ENCODE measurements at places on chromosomes 7 and 10.

- peak overlapping the region; percentile 91 for H3K27ac ChIP-seq
- H3K4me3 ChIP-seq, result peak overlapping the region; percentile 61
- no peaks in the 10 kb centered on the region for H3K27me3 ChIP-seq
- H3K36me3 ChIP-seq, result peaks cover 8% of the 10 kb centered on the region
- no peak for DNase-seq
Observed at GRCh38 chr10:73743327-73743904, 756 bp upstream of the SEC24C start.

DNA sequence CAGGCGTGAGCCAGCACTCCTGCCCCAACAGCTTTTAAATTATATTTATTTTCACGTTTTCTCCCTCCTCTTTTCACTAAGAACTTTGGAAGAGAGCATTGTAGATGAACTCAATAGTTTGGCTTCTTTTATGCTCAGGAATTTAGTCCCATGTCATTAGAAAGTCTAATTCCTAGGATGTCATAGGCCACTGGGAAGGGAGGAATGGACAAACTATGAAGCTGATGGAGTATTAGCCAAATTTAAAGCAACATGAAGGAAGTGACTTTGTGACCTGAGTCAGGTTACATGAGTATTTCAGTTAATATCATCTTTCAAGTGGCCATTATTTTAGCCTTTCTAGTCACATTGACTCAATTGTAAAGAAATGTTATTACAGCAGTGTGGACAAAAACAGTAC is 18.0 kb upstream of the OPN4 start:
- no peak overlapping the region for H3K27ac ChIP-seq
- no peak for DNase-seq
- no peaks in the 10 kb centered on the region for H3K36me3 ChIP-seq
- peaks cover 8% of the 10 kb centered on the region for H3K27me3 ChIP-seq
- H3K4me3 ChIP-seq, result no peak overlapping the region

DNA sequence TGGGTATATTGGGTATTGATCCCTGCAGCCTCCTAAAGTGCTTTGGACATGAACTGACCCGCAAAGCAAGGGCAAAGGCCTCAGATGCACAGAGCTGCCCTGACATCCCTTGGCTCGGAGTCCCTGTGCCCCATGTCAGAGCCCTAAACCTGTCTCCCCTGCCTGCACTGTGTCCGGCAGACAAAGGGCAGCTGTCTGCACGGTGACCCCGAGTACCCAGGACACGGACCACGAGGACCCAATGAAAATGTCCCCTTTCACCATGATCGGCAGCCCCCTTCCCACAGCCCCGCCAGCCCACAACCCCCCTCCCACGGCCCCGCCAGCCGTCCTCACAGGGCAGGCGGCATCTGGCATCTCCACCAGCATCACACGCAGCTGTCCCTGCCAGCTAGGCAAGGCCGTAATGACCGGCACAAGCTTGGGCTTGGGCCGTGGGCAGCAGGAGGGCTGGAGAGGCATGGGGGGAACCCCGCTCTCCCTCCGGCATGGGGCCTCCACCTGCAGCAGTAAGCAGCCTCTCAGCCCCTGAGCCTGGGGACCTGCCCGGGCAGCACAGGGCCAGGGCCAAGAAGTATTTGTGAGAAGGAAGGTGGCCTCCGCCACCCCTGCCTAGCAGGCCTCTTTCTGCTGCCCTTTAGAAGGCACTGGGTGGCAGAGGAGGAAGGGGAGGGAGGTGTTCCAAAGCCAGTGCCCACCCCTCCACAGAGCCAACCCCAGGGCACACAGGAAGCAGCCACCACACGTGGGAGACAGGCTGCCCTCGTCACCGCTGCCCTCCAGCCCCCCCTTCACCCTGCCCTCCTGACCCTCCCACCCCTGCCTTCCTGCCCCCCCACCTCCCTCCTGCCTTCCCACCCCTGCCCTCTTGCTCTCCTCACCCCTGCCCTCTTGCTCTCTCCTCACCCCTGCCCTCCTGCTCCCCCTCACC is 10.1 kb downstream of the NUDT1 start:
- H3K27me3 ChIP-seq, result no peaks in the 10 kb centered on the region
- H3K4me1 ChIP-seq, result peaks cover 7% of the 10 kb centered on the region
- H3K36me3 ChIP-seq, result no peaks in the 10 kb centered on the region
- H3K27ac ChIP-seq, result no peak overlapping the region
- DNase-seq, result no peak

GRCh38 chr10:49595003-49595712 is 15.0 kb upstream of the SLC18A3 start:
- H3K36me3 ChIP-seq, result no peaks in the 10 kb centered on the region
- no peak overlapping the region for H3K27ac ChIP-seq
- H3K4me1 ChIP-seq, result no peaks in the 10 kb centered on the region
- no peak overlapping the region for H3K4me3 ChIP-seq
- no peaks in the 10 kb centered on the region for H3K27me3 ChIP-seq
- no peak for DNase-seq

- H3K27me3 ChIP-seq, result no peaks in the 10 kb centered on the region
- H3K27ac ChIP-seq, result no peak overlapping the region
Observed at GRCh38 chr10:24238519-24239247, 29.7 kb downstream of the KIAA1217 start.

GRCh38 chr7:13982940-13983677 is 6.4 kb downstream of the ETV1 start:
- H3K27me3 ChIP-seq, result peaks cover 2% of the 10 kb centered on the region
- H3K4me3 ChIP-seq, result no peak overlapping the region
- H3K36me3 ChIP-seq, result no peaks in the 10 kb centered on the region
- no peak for DNase-seq
- H3K4me1 ChIP-seq, result no peaks in the 10 kb centered on the region

GRCh38 chr7:80726666-80727065 is 88.2 kb downstream of the CD36 start:
- no peak overlapping the region for H3K4me3 ChIP-seq
- H3K36me3 ChIP-seq, result no peaks in the 10 kb centered on the region
- H3K27ac ChIP-seq, result no peak overlapping the region
- no peak for DNase-seq
- no peaks in the 10 kb centered on the region for H3K27me3 ChIP-seq

DNA sequence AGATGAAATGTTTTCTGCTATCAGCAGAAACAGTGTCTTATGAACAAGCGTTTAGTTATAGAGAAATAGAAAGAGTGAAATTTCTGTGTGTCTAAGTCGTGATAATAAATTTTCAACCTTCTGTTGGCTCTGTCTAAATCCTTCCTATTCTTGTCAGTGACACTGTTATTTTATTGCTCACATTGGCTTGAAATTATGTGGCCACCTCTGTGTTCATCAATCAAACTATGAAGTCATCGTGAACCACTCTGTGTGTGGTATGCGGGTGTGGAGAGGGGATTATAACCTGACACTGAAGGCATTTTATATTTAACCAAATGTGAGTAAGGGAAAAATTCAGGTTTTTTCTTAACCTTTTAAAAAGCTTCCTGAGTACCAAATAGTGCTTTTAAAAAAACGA is 12.3 kb downstream of the AOAH start:
- no peak overlapping the region for H3K27ac ChIP-seq
- H3K4me3 ChIP-seq, result no peak overlapping the region
- no peaks in the 10 kb centered on the region for H3K4me1 ChIP-seq

DNA sequence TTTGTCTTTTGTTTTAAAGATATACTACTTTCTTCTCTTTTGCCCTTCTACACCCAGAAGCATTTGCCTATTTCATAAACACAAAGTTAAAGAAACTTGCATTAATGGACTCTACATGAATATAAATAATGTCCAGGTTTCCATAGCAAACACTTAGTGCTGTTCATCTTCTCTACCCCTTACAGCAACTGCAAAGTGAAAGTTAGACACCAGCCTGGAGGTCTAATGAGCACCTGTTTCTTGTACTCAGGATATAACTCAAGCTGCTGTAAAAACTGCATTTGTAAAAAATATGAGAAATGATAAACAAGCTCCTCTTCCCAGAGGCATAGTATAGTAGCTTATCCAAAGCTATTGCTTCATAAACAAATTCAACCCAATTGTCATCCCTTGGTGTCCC is 76.0 kb upstream of the RELN start:
- H3K27me3 ChIP-seq, result no peaks in the 10 kb centered on the region
- H3K4me1 ChIP-seq, result no peaks in the 10 kb centered on the region
- no peak for DNase-seq
- H3K27ac ChIP-seq, result no peak overlapping the region
- no peaks in the 10 kb centered on the region for H3K36me3 ChIP-seq

DNA sequence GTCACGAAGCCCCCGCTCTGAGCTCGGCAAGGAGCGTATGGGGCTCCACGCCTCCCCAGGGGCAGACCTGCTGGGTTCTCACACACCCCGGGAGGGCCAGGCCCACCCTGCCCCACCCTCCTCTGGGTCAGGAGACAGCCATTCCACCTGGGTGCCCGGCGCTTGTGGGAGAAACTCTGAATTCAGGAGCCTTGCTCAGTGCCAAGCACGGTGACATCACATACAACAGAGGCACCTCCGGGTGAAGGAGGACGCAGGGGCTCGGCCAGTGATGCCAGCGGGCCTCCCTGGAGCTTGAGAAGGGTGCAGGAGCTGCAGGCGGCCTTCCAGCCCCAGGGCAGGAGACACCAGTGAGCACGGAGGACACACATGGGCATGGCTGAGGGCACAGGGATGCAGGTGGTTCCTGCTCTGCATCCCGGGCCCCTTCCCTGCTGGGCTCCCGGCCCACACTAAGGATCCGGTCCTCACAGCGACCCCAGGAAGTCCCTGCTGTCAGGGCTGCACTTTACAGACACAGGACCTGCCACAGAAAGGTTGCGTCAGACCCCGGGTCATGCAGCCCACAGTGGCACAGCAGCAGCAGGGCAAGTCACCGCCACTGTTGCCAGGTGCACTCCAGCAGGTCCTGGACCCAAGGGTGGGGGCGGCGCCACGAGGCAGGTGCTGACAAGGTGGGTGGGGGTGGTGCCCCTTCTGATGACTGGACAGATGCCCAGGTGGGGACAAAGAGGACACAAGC is 108.0 kb downstream of the MAD1L1 start:
- no peak for DNase-seq
- peaks cover 16% of the 10 kb centered on the region for H3K4me1 ChIP-seq
- no peaks in the 10 kb centered on the region for H3K27me3 ChIP-seq
- no peaks in the 10 kb centered on the region for H3K36me3 ChIP-seq

DNA sequence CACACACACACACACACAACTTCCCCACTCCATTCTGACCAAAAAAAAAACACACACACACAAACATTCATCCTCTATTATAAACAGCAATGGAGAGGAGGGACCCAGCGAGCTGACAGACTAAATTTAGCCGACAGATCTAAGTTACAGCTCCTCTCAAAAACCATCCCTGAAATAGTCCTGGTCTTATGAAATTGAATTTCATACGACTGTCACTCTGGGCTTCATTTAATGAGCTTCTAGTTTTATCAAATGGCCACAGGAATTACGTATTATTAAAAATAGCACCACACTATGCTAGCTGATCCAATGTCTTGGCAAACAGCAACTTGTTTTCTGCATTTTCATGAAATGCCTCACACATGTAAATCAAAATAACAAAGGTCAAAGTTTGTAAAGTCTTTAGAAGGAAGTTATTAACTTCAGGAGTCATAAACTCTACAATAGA is 131.3 kb upstream of the ASAH2 start:
- H3K4me3 ChIP-seq, result no peak overlapping the region
- H3K4me1 ChIP-seq, result no peaks in the 10 kb centered on the region
- no peak overlapping the region for H3K27ac ChIP-seq
- H3K27me3 ChIP-seq, result no peaks in the 10 kb centered on the region

DNA sequence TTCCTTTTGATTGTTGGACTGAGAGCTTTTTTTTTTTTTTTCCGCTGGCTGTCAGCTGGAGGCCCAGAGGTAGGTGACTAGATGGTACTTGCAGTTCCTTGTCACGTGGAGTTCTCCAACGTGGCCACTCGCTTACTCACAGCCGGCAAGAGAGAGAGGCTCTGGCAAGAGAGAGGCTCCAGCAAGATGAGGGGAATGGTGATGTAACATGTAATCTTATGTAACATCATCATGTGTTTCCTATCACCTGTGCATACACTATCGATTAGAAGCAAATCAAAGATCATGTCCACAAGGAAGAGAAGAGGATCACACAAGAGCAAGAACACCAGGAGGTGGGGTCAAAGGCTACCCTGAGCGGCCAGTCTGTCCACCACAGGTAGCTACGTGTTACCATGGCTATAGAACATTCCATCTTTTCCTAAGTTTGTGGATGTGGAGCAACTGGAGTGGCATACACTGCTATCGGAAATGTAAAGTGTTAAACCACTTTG is 4.0 kb upstream of the BORCS7 start:
- no peak overlapping the region for H3K4me3 ChIP-seq
- H3K36me3 ChIP-seq, result no peaks in the 10 kb centered on the region
- H3K27ac ChIP-seq, result no peak overlapping the region
- H3K27me3 ChIP-seq, result no peaks in the 10 kb centered on the region

DNA sequence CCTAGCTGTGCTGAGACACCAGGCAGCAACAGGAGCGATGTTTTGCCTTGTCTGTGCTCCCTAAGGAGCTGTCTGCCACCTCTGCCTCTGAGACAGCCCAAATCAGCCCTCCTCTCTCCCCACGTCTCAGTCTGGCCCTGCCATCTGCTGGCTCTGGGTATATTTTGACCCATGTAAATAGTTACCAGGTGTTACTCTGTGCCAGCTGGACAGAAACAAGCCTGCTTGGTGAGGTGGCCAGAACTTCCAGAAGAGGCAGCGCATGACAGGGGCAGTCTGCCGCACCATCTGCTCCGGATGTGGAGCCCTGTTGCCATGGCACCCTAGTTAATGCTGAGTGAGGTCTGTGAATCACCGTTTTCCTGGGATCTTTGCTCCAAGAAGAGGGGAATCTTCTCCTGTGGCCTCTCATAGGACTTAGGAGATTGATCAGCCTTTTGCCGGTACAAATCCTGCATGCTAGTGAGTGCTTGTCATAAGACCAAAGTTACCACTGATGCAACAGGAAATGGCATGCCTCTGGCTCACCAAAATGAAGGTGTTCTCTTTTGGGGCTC is 31.8 kb downstream of the GSTO2 start:
- H3K36me3 ChIP-seq, result no peaks in the 10 kb centered on the region
- H3K27ac ChIP-seq, result no peak overlapping the region
- H3K4me3 ChIP-seq, result peak overlapping the region; percentile 27
- DNase-seq, result no peak
- peaks cover 36% of the 10 kb centered on the region for H3K4me1 ChIP-seq

DNA sequence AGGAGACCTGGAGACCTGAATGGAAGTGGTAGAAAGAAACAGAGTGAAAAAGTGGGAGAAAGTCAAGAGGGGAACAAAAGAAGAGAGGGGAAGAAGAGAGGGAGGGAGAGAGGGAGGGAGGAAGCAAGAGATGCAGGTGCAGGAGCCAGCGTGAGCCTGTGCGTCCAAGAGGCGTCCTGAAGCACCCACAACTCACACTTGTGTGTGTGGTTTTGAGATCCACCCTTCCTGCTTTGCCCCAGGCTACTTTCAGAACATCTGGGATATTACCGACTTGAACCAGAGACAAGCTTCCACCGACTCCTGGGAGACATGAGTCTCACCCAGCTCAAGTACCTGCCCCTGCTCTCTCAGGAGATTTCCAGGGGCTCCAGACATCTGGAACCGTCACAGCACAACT is 9.8 kb downstream of the AFAP1L2 start:
- H3K4me3 ChIP-seq, result no peak overlapping the region
- H3K27me3 ChIP-seq, result peaks cover 5% of the 10 kb centered on the region
- H3K36me3 ChIP-seq, result no peaks in the 10 kb centered on the region
- no peaks in the 10 kb centered on the region for H3K4me1 ChIP-seq
